ENCODE measurements at places on chromosomes 13 and 19.

GRCh38 chr13:22077205-22077683 is 406.4 kb downstream of the FGF9 start:
- no peak for DNase-seq

DNA sequence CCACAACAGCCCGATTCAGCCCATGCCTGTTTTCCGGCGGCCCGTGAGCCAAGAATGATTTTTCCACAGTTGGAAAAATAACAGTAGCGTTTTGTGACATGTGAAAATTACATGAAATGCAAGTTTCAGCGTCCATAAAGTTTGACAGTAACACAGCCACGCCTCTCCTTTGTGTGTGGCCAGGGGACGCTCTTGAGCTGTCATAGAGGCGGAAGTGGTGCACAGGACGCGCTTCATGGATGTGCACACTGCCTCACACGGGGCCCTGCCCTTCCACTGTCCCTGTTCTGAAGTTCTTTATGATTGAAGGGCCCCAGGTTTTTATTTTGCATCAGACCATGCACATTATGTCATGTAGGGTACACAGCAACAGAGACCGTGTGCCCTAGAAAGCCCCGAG is 12.4 kb upstream of the ELAVL1 start:
- DNase-seq = no peak

- DNase-seq = no peak
Observed at GRCh38 chr13:91909617-91910016, 511.2 kb downstream of the GPC5 start.

DNA sequence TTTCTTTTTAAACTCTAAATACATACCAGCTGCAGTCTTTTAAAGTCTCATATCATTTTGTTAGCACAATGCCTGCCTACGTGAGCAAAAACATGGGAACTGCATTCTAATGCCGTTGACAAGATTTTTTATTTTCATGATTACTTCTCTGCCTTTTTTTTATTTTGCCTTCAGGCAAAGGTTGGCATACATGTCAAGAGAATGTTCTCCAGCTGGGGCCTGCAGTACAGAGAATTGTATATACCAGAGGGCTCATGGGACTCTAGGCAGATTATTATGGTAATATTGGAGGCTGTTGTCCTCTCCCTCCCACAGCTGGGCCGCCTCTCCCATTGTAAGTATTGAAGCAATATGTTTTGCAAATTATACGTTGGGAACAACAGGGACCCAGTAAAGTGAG is 53.9 kb upstream of the OBI1 start:
- no peak for DNase-seq

DNA sequence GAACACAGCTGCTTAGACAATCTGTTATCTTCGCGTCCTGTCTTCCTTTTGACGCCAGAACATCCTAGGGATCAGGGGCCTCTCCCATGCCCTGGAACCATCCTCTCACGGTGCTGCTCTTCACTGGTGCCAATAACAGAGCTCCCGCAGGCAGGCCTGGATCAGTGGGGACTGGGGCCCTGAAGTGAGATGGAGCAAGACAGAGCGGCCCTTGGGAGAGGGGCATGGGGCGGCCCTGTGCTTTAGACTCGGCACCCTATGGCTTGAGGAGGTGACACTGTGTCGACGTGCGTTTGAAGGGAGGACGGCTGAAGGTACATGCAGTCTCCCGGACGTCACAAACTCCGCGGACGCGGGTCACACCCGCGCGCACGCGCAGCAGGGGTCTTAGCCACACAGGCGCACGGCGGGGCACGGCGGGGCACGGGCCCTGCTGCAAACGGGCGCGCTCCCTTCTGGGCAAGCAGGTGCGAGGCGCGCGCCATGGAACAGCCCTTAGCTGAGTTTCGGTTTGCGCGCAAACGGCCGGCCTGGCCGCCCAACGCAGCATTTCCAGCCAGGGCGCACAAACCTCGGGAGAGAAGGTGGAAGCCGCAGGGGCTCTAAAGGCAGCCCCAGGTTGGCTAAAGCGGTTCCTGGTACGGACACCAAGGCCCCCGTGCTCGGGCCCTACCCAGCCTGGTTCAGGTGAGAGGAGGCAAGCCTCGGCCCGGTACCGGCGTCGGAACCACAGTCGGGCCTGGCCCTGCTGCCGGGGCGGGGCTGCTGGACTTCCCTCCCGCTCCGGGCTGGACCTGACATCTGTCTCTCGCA is 16.5 kb upstream of the RNF17 start:
- no peak for DNase-seq

DNA sequence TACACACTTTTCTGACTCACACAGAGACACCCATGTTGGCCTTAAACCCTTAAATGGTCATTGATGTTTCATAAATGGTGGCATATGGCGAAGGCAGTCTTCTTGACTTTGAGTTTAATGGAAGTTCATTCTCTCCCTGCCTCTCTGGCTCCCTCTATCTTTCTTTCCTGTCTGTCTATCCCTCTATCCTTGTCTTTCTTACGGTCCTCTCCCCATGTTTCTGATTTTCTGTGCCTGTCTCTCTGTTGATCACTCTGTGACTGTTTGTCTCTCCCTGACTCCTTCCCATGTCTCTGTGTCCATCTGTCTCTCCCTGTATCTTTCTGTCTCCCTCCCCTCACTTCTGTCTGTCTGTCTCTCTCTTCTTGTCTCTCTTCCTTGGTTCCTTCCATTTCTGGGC is 43.2 kb upstream of the SHKBP1 start:
- no peak for DNase-seq

- no peak for DNase-seq
Observed at GRCh38 chr13:30148171-30148754, 159.1 kb downstream of the KATNAL1 start.

DNA sequence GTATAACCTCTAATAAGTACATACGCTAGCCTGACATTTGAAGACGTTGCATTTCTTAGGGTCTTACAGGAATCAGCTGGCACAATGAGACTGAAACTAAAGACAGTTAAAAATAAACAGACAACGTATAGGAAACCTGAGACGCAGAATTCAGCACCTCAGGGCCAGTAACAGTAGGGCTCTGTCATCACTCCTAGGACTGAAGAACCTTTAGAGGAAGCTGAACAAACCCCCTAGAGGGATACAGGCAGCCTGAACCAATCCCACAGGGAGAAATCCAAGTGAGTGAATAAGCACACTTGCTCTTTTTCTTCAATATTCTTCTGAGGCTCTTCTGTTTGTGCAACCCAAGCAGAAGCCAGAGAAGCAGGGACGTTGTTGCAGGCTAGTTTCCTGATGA is 53.9 kb upstream of the KLHL1 start:
- DNase-seq = no peak

All from neural crest cell (in vitro differentiated cells).